ENCODE measurements at places on chromosomes 3 and 15.

DNA sequence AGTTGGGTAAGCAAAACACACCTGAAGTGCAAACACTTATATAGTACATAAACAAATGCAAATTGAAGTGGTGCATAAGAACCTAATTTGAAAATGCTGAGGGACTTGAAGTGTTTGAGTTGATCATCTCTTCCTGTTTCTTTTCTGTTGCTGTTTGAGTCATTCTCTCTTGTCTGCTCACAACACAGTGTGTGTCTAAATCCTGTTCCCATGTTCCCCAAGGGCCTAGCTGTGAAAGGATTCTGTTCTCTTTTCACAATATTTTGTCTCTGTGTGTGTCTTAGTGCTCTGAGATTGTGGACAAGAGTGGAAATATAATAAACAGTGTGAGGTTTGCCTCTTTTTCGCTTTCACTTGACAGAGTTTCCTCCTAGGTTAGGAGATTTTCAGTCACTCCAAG, 6.1 kb downstream of the CD96 start:
- no peak for DNase-seq

DNA sequence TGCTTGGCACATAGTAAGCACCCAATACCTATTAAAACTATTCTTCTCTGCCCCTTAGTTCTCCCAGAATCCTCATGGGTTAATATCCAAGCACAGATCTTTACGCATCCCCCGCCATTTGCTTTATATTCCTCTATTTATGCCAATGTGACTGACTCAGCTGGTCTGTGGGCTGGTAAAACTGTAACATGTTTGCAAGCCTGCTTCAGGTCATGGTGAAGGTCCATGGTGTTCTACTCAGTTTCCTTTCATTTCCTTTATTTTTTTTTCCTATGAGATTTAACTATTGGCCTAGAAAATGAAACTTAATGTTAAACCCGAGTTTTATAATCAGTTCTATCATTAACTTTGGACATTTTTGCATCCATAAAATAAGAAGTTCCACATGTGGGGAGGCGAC, 47.0 kb downstream of the FRMD4B start:
- no peak for DNase-seq

- no peak for DNase-seq
These were observed 117.4 kb upstream of the ZBED2 start for GRCh38 chr3:111712294-111713167.

- no peak for DNase-seq
These were observed 115.0 kb downstream of the ALDH1A2 start for GRCh38 chr15:57950381-57950946.

DNA sequence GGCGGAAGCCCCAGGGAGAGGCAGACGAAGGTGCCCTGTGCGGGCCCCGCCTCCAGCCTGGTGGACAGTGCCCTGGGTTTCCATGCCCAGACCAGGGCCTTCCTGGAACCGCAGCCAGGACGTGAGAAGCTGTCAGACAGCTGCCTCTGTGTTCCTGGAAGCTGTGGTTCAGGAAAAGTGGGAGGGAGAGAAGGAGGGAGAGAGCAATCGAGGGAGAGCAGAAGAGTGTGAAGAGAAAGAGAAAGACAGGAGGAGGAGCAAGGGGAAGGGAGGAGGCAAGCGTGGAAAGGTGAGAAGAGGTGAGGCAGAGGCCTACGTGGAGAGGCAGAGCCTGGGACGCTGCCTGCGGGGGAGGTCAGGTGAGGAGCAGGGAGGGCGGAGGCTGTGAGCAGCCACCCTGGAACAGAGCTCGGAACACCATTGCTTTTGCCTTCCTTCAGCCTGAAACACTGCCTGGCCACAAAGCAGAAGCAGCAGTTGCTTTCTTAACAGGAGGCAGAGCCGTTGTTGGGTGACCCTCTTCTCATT, 18.6 kb downstream of the ZDHHC19 start:
- no peak for DNase-seq

DNA sequence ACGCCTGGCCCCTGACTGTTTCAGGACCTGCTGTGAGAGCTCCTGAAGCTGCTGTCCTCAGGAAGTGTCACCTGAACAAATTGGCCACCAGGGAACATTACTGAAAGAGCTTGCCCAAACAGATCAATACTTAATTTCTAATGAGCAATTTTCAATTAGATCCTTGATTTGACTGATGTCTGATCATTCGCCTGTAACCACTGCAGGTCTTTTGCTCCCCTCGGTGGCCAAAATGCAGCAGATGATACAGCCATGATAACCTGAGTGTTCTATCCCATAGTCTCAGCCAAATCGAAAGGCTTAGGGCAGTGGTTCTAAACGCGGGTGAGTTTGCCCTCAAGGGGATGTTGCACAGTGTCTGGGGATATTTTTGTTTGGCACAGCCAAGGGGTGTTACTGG, 57.6 kb upstream of the MEX3B start:
- no peak for DNase-seq

- no peak for DNase-seq
These were observed 84.7 kb upstream of the LMCD1 start for GRCh38 chr3:8416965-8417364.

- DNase-seq = no peak
These were observed 3.0 kb downstream of the MFGE8 start for GRCh38 chr15:88909956-88910831.

GRCh38 chr3:50609763-50610085, 1.9 kb downstream of the CISH start:
- DNase-seq = no peak

- DNase-seq = no peak
These were observed 215.5 kb downstream of the PDZRN3 start for GRCh38 chr3:73409138-73409763.

- DNase-seq = no peak
These were observed 9.2 kb upstream of the DCUN1D1 start for GRCh38 chr3:182989566-182989965.

DNA sequence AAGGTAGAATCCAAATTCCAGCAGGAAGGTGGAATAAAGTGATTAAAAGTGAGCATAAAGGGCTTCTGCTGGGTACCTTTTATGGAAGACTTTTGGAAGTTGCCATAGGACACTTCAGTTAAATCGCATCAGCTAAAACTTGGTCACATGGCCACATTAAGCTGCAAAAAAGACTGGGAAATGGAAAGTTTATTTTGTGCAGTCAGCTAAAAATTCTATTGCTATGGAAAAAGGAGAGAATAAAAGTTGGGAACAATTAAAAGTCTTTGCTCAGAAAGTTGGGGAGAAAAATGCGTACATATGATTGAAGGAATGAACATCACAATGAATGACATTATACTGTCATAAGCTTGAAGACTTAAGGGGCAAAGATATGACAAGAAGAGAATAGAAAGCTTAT, 49.3 kb downstream of the FGF7 start:
- no peak for DNase-seq

DNA sequence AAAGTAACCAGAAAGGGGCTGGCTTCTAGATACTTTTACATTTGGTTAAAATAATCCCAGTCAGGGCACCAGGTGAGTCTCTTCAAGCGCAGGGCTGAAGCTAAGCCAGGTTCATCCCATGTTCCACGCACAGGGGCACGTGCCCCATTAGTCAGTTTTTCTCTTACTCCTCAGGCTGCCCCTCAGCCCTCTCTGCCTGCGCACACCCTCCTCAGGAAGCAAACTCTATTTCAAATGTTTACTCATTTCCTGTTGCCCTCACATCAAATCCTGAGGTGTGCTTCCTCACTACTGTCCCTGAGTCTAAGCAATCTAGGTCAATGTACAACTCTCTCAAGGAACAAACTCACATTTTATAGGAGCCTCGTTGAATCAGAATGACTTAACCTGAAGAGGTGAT, 48.5 kb downstream of the THBS1 start:
- no peak for DNase-seq

GRCh38 chr15:67085818-67086636, 20.6 kb downstream of the SMAD3 start:
- no peak for DNase-seq

GRCh38 chr3:25460751-25461150, 32.7 kb downstream of the RARB start:
- no peak for DNase-seq

DNA sequence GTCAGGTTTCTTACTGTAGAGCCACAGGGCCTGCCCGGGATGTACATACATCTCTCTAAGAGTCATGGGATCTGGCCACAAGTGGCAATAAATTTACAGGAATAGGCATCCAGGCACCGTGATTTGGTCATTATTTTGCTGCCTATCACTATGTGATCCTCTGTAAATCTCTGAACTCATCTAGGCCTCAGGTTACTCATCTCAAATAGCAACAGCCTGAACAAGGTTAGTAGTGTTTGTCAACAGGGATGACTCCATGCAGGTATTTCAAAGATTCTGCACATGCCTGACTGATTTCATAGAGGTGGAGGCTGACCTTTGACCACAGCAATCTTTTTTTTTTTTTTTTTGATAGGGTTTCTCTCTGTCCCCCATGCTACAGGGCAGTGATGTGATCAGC, 88.8 kb upstream of the TBL1XR1 start:
- DNase-seq = no peak

DNA sequence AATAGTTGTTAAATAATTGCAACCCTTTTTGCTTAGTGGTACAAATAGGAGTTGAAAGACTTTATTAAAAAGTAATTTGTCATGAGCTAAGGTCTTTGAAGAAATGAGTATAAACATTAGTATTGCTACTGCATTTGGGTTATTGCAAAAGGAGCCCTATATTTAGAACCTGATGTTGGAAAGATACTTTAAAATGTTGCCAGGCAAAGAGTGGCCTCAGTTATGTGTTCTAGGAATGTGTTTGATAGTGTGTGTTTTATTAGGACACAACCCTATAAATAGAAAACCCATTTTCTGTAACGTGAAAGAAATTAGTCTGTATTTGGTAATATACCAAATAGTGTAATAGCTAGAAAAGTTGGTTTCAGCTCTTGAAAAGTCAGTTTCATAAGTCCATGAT, 10.7 kb downstream of the VPS8 start:
- DNase-seq = no peak

- DNase-seq = no peak
These were observed 47.8 kb downstream of the OIP5 start for GRCh38 chr15:41284427-41285177.

DNA sequence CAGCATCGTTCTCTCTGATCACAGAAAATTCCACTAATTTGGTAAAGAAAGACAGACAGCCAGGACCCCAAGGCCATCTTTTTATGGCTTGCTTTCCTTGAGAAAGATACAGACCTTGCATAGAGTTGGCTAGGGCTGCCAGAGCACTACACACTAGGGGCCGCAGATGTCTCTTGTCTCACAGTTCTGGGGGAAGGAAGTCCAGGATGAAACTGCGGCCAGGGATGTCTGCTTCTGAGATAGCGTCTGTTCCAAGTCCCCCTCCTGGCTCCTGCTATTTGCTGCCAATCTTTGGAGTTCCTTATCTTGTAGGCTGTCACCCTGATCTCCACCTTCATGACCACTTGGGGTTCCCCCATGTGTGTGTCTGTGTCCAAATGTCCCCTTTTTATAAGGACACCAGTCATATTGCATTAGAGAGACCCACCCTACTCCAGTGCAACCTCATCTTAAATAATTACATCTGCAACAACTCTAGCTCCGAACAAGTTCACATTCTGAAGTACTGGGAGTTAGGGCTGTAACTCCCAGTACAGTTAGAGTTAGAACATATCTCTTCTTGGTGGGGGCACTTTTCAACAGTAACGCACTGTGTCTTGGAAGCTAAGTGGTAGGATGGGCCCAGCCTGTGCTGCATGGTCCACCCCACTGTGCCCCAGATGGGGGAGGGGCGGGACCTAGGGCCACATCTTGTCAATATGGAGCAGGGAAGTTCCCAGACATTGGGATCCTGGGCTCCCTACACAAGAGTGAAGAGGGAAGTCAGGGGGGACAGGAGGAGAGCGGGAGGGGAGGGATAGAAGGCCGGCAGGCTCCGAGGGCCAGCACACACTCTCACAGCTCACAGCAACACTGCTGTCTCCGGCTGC, 42.2 kb downstream of the KLF15 start:
- DNase-seq = no peak

GRCh38 chr3:126897943-126898342, 85.0 kb upstream of the PLXNA1 start:
- DNase-seq = no peak

GRCh38 chr15:96538491-96538890, 208.0 kb downstream of the NR2F2 start:
- no peak for DNase-seq

DNA sequence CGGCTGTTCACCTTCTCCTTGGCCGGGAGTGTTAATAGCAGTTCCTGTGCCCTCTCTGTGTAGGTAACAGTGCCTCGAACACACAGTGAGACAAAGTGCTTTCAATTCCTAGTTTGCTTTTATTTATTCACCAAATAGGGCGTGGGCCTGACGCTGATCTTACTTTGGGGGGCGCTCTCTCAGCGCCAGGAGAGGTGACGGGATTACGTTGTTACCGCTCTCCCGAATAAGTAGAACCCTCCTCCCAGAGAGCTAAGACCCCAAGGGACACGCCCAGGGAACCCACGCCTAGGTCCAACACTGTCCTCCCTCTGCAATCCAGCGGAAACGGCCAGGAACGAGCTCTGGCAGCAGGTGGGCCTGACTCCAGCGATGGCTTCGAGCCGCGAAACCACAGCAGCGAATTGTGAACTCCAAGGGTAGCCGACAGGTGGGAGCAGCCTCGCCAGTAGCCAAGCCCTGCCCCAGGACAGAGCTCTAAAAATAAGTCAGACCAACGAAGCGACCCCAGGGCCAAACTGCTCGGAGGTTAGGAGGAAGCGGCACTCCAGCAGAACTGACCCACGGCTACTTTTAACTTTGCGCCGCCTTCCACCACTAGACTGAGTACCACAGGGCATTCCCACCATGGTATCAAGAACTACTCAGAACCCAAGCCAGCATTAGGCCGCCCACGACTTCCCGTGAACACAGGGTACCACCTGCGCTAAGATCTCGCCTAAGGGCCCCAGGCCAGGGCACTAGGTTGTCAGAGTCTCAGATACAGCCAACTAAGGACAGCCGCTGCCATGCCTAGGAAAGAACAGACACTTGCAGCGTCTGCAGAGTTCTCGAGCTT, 1.6 kb upstream of the SIN3A start:
- DNase-seq = peak; percentile 78

DNA sequence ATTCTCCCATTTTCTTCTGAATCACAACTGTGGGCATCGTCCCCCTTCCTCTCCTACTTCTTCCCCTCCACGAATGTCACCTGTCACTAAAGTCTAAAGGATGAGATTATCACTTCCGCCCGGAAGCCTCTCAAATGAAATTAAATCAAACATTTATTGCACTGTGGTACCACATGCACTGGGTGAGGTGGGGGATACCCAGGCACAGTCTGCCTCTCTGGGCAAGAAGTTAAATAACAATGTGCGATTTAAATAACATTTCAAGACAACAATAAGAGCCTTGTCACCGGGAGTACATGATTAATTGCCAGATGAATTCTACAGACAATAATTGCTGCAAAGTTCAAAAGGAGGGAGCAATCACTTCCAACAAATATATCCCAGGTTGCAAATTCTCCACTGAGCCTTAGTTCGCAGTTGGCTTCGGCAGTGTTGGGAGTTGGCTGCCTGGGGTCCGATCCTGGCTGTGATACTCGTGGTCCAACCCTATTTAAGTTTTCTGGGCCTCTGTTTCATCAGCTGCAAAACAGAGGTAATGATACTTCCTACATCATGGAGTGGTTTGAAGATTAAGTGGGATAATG, 77.7 kb downstream of the FOXP1 start:
- no peak for DNase-seq

DNA sequence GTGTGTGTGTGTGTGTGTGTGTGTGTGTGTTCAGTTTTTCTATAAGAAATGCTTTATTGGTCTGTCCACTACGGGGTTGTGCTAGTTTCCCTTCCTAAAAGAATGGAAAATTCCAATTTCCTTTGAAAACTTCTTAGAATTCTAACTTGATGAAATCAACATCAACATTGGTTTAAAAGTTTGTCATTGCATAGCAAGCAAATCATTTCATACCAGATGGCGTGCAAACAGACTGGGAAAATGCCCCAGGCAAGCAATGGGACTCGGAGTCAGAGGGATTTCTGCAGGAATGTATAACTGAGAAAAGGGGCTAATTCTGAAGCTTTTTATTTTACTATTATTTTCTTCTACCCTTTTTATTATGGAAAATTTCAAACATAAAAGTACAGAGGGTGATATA, 13.1 kb upstream of the DYNC1LI1 start:
- DNase-seq = no peak

Measured in sciatic nerve (tissue), 2 donors.